ENCODE measurements at places on chromosomes 2 and 18. TPM values are rescaled to one million over a fixed set of nuclear protein-coding genes. Genes with fewer than 3 reads are reported as not detected.

SLC4A3 gene
- 2.6 TPM for total RNA-seq

PLA2R1 gene
- total RNA-seq = 1.8 TPM

WNT6 gene
- total RNA-seq = 0.39 TPM

ALLC gene
- not detected for total RNA-seq

RTP5 gene
- not detected for total RNA-seq

TPGS2 gene
- 348 TPM for total RNA-seq

ZSWIM2 gene
- total RNA-seq = not detected

RGPD3 gene
- 0.02 TPM for total RNA-seq

RAB17 gene
- total RNA-seq = 0.30 TPM

ADI1 gene
- 66.9 TPM for total RNA-seq

MALL gene
- 42.0 TPM for total RNA-seq

SPATA3 gene
- not detected for total RNA-seq

PHOSPHO2 gene
- total RNA-seq = 5.8 TPM

IMMT gene
- total RNA-seq = 68.6 TPM

ARHGAP25 gene
- total RNA-seq = 0.52 TPM

ANKRD30B gene
- 0.57 TPM for total RNA-seq

MARCHF4 gene
- total RNA-seq = 5.0 TPM

KYNU gene
- total RNA-seq = 11.3 TPM

INO80D gene
- total RNA-seq = 5.2 TPM

NT5DC4 gene
- not detected for total RNA-seq

UGT1A6 gene
- total RNA-seq = not detected

NEURL3 gene
- total RNA-seq = 1.1 TPM
